PC-3 (cell line): ENCODE measurements at places on chromosomes 7 and 10.

GRCh38 chr7:133688483-133689239, 435.8 kb downstream of the EXOC4 start:
- DNase-seq: peak; percentile 19

DNA sequence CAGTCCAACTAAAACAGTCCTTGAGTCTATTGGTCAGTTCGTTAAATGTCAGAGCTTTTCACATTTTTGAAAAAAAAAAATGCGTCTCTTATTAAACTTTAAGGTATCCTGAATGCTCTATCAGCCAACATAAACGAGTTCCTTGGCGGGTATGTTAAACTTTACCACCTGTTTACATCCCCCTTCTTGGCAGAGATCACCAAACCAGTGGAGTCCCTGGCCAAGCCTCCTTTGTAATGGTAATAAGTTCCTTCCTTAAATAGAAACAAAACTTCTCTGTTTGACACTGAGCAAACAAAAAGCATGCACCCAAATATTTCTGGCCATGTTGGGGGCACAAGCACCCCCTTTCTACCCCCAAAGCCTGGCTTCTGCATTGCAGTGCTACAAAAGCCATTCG, 3.2 kb downstream of the TRIL start:
- no peak for DNase-seq

- peak; percentile 47 for DNase-seq
Measured at GRCh38 chr10:18501198-18501597, 150.2 kb downstream of the NSUN6 start.

- no peak for DNase-seq
Measured at GRCh38 chr7:82562716-82563404, 119.3 kb upstream of the CACNA2D1 start.

GRCh38 chr7:155292680-155293226, 4.9 kb upstream of the INSIG1 start:
- DNase-seq: no peak

- DNase-seq: no peak
Measured at GRCh38 chr10:112136486-112137153, 46.9 kb downstream of the GPAM start.

DNA sequence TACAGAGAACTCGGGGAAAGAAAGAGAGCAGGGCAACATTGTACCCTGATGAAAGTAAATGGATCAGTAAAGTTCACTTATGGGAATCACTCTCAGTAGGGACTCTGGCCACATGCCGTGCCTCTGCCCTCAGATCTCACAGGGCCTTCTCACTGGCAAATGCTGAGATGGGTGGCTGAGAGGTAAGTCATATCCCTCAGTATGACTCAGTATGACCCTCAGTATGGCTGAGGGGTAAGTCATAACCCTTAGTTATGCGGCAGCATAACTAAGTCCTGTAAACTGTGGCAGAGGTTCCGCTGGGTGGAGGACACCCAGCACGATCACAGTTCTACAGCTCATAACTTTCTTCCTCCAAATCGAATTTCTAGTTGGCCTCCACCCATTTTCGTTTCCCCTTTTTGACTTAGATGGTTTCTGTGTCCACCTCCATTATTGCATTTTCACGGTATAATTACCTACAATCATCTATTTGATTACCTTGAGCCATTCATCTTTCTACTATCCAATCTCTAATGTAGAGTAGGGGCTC, 26.5 kb upstream of the WNT16 start:
- peak; percentile 84 for DNase-seq

DNA sequence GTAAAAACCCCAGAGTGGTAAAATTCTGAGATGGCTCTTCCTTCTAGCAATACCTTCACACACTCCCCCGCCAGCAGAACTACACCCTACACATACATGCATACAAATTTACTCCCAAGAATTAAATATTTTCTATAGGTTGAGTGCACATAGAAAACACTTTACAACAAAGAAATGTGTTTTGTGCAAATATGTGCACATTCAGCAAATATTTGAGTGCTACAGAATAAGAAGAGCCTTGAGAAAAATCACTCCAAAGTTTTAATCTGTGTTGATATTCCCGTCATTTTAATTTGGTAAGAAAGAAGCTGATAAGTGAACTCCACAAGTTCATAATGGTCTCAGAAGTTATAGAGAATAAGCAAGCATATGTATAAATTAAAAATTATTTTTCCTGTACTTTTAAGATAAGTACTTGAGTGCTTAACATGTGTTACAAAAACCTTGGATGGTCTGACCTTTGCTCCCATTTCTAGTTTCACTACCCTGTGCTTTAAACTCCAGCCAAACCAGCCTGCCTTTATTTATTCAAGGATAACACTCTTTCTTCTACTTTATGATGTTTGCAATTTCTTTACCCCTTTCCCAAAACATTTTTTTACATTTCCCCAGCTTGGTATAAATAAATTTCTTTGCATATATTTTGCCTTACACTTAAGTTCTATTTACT, 733.5 kb upstream of the LRRTM3 start:
- no peak for DNase-seq

DNA sequence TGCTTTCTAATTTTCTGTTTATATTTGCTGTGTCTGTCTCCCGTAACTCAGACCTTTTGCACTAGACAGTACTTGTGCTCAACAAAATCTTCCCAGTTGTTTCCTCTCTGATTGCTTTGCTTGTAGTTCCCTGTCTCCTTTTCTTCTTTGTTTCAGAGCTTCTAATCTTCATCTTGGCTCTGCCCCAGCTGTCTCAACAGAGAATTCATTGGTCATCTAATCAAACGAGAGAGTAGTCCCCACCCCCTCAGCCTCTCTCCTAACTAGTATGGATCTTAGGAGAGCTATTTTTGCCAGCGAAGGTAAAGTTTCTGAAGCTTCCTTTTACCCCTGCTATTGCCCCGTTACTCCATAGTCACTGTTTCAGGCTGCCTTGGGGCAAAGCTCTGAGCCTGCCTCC, 32.8 kb downstream of the SLC26A4 start:
- no peak for DNase-seq

DNA sequence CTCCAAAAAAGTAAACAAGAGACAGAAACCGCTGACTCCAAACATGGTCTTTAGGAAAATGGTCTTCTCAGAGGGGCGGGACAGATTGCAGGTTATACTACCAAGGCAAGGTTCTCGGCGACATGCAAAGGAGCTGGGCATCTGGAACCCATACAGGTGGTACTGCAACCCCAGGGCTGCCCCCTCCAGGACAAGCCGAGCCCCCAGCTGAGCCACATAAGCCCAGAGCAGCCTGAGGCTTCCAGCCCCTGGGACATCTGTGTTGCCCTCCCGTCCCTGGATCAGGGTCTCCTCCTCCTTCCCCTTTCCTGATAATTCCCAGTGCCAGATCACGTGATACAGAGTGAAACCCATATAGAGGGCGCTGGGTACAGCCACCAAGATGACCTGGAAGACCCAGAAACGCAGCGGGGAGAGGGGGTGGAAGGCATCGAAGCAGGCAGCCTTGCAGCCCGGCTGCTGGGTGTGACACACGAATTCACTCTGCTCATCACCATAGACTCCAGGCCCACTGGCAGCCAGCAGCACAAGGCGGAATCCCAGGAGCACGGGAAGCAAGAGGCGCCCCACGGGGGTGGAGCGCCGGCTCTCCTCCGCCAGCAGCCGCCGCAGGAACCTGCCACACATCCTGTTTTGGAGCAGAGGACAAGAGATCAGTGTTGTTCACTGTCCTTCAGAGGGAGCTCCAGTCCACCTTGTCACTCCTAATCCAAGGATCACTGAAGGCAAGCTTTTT, at the start of gene GJC3:
GJC3 (minus strand) TSS at position 627 of the 736 bp plus-strand sequence; CDS start at position 627, 0 bp downstream.
- peak; percentile 59 for DNase-seq

DNA sequence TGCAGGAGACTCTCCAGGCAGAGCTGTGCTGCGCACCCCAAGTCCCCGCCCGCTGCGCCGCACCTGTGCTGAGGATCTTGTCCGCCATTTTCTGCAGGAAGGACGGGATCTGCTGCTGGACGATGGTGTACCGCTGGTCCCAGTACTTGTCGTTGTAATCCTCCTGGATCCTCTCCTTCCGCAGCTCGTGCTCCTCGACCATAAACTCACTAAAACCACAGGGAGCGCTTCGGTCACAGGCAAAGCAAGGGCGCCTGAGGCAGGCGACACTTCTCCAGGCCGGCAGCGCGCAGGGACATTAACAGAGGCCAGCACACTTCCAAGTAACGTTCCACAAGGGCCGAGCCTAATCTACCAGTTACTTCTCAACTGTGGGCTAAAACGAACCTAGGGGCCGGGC, 13.1 kb upstream of the ADAM8 start:
- no peak for DNase-seq

DNA sequence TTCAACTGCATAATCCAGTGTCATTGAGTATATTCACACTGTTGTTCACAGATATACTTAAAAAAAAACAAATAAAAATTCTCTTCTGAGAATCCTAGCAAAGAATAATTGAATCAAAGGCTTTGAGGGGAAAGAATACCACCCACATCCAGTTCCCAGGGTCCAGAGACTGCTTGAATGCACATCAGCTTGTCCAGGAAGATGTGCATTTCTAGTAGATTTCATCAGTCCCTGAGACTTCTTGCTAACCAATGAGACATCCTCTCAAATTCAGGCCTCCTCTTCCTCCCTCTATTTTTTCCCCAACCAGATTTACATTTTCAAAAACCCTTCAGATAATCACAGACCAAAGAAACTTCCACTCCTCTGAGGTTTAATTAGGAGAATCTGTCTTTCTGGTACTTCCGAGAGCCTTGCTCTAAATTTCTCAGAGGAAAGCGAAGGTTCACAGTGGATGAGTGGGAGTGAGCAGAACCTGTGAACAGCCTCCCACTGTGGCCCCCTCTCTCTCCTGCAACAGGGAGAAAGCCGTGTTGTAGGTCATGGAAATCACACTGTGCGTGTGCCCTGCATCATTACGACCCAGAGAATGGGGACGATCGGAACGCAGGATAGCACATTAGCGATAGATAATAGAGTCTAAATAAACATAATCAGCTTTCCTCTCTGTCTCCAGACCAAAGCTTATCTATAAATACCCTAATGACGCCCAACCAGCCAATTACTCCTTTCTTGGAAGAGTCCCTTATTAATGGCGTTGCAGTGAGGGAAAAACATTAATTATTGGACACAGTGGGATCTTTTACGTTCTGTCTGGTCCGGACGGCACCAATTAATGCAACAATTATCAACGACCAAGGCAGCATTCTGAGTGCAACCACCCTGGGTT, 212.5 kb downstream of the EMX2 start:
- no peak for DNase-seq

DNA sequence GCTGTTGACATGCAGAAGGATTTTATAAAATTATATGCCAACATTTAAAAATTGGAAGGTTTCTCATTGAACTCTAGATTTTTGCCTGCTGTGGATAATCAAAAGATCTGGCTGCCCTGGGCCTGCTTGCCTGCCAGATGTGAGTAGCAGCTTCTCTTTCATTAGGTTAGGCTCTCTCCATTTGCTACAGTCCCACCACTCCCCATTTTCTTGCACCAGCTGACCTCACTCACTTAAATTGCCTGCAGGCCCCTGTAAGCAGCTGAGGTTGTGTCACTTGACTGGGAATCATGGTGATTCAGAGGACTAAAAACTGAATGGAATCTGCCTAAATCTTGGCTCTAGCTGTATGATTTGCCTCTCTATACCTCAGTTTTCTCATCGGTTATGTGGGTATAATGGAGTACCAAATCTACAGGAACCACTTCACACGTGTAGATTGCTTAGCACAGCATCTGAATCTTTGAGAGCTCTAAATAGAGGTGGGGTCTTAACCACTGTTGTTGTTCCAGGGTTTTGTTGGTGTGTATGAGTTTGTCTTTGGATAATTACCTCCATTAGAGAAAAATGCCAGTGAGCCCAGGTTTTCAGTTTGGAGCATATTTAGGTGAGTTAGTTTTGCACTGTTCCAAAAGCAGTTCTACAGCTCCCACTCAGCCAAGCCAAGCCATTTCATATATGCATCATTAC, 18.6 kb upstream of the RAPGEF5 start:
- no peak for DNase-seq

GRCh38 chr10:51092402-51092801, 18.1 kb downstream of the PRKG1 start:
- DNase-seq: peak; percentile 79

DNA sequence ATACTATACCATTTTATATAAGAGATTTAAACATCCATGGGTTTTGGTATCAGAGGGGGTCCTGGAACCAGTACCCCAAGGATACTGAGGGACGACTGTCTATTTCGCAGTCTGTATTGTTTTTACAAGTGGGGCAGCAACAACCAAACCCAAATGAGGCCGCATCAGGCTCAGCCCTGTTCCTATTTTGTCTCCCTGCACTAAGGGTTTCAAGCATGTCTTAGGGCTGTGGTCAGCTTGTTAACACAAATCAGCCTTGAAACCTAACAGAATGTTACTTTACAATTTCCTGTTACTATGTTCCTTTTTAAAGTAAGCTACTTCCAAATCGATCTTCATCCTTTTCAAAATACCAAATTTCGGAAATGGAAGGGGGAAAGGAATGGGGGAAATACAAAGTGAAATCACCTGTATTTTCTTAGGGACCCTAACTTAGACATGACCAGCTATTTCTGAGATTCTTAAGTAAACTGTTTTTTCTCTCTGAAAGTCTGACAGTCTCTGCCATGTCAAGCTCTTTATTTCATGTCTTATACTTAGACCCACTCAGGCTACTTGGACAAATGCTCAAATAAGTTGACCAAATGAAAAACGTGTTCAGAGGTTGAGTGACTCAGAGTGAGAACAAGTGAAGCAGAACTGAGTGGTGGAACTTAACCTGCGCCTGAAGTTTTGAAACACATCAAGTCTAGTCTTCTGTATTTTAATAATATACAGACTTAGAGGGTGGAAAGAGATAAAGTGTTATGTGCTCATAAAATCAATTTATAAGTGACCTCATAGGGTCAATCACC, 75.8 kb downstream of the C1GALT1 start:
- DNase-seq: peak; percentile 23

GRCh38 chr7:134767520-134768168, 11.8 kb upstream of the CALD1 start:
- DNase-seq: no peak

DNA sequence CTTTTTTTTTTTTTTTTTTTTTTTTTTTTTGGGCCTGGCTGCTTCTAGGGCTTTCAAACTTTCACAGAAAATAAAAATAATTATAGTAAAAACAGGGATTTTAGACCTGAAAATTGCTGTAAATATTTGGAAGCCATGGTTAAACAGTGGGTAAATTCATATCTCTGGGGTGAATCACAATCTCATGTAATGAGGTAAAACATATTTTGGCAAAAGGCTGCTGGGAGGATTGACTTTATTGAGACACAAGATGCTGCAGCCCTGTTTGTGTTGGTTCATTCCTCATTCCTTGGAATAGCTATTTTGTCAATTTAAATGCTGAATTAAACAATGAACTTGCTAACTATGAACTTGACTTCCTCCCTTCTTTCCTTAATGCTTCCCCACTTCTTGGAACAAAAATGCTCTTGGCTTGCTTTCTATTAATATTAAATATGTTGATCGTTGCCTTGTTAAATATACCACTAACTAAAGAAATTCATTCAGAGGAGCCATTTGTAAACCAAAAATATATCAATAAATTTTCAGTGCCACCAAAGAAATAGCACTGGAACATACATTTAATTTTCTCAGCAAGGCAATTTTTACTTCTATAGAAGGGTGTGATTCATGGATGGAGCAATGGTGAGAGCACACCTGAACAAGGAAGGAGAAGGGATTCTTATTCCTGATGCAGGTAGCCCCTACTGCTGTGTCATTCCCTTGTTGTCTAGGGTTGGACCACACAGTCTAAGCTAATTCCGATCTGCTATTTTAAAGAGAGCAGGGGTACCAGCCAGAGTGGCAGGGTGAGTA, 24.6 kb downstream of the AGK start:
- DNase-seq: no peak

GRCh38 chr10:95542330-95542729, 18.8 kb downstream of the SORBS1 start:
- no peak for DNase-seq

- DNase-seq: no peak
Measured at GRCh38 chr7:395643-396042, 105.7 kb downstream of the FOXL3 start.

- no peak for DNase-seq
Measured at GRCh38 chr10:22443175-22443901, 98.0 kb downstream of the SPAG6 start.
